ENCODE measurements at places on chromosomes 5 and 9. TPM values are rescaled to one million over a fixed set of nuclear protein-coding genes. Genes with fewer than 3 reads are reported as not detected.

DNA sequence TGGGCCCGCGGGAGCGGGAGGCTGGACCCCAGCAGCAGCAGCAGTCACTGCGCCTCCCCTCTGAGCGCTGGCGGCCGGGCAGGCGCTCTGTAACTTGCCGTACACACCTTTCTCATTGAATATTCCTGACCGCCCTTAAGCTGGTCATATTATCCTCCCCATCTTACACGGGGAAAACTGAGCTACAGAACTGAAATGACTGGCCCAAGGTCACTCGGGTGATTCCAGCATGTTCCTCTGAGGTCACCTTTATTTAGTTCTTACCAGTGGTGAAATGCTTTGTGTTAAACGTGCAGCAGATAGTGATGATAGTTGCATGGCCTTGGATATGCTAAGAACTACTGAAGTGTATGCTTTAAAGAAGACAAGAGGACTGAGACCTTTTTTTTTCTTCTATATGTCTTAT, 607 bp downstream of the UQCRQ start:
- DNase-seq, result no peak

The LNPEP gene
- total RNA-seq, result 37.7 TPM

DNA sequence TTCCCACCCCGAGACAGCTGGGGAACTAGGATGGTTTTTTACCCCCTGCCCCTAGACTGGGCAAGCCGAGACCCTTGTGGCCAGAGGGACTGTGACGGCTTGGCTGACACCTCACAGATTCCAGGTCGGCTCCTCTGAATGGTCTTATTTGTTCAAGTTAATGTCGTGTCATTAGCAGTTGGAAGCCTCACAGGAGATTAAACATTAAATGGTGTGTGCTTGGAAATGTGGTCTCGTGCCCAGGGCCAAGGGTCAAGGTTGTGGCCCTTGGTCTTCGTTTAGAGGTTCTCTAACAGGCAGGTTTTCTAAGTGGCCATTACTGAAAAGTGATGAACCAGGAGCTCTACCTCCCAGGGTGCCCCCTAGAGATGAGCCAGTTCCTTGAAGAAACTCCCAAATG, 61.2 kb upstream of the RXRA start:
- no peak for DNase-seq

- no peak for DNase-seq
Measured at GRCh38 chr9:13171261-13171660, 108.2 kb downstream of the MPDZ start.

- no peak for DNase-seq
Measured at GRCh38 chr5:169641253-169641652, 4.2 kb downstream of the DOCK2 start.

- DNase-seq, result no peak
Measured at GRCh38 chr9:4936823-4937222, 48.2 kb upstream of the JAK2 start.

The SPARC gene
- not detected for total RNA-seq

- no peak for DNase-seq
Measured at GRCh38 chr9:136372561-136373299, 739 bp downstream of the CARD9 start.

- DNase-seq, result no peak
Measured at GRCh38 chr5:92633875-92634487, 947.0 kb downstream of the NR2F1-AS1 start.

DNA sequence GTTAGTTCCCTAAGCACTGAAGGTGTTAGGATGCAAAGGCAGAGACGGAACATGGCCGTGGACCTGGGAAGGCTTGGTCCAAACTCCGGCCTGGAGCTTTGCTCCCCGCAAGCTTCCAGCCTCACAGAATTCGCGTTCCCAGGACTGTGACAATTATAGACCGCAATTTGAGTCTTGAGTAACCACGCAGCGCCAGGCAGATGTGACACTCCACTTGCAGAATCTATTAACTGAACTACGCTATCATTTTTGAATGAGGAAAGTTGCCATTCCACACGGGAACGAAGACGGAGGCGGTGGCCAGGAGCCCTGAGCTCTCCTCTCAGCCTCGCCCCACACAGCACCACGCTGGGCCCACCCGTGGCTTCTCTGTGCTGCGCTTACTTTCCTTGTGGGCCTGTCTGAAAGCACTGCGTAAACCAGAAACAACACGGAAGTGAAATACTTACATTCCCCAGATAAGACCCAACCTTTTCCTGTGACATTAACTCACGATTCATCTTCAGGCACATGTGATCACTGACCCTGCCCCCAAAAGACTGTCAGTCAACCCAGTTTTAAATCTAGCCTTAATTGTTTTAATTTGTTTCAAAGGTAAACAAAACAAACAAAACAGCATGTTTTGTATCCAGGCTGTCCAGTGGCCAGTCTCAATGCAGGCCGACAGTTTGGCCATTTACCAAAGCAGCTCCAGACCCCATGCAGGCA, 16.1 kb upstream of the COL5A1 start:
- no peak for DNase-seq

- DNase-seq, result no peak
Measured at GRCh38 chr5:149640350-149640999, 59.2 kb downstream of the ARHGEF37 start.

DNA sequence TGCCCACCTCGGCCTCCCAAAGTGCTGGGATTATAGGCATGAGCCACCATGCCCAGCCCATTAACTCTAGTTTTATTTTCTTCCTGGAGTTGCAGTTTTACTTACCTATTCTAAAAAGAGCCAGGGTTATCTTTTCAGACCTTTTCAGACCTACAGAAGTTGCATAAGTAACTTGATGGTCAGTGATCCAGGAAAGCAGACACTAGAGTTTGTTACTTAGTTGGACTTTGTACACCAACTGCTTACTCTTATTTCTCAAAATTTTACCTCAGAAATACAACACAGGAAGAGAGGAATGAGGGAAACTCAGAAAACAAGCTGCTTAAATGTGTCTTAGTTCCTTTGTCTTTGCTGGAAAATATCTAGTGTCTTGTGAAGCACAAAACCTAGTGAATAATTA, 25.4 kb downstream of the RAD23B start:
- no peak for DNase-seq

- no peak for DNase-seq
Measured at GRCh38 chr5:148666353-148666752, 12.0 kb upstream of the HTR4 start.

The LIX1 gene
- total RNA-seq, result not detected

- no peak for DNase-seq
Measured at GRCh38 chr5:35067985-35068384, 20.2 kb upstream of the AGXT2 start.

The STING1 gene
- total RNA-seq, result 213 TPM

The HK3 gene
- 0.44 TPM for total RNA-seq

The IFNK gene
- not detected for total RNA-seq

DNA sequence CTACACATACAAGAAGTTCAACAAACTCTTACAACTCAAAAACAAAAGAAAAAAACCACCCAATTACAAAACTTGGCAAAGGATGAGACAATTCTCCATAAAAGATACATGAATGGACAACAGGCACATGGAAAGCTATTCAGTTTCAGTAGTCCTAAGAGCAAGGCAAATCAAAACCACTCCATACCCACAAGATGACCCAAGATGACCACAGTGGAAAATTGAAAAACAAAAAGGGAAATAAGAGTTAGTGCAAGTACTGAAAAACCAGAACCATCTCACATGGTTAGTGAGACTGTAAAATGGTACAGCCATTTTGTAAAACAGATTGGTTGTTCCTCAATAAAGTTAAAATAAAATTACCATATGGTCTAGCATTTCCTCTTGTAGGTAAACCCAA, 287.1 kb upstream of the CDH9 start:
- DNase-seq, result no peak

The SOX30 gene
- 0.29 TPM for total RNA-seq

The FSTL4 gene
- not detected for total RNA-seq

The SLC34A1 gene
- total RNA-seq, result 0.26 TPM

GRCh38 chr9:86469476-86470250, 115.5 kb upstream of the TUT7 start:
- DNase-seq, result no peak

The TRMO gene
- 13.1 TPM for total RNA-seq

GRCh38 chr9:116365056-116365471, 211.5 kb downstream of the PAPPA start:
- no peak for DNase-seq

- no peak for DNase-seq
Measured at GRCh38 chr5:52754051-52754450, 33.7 kb upstream of the ITGA1 start.

DNA sequence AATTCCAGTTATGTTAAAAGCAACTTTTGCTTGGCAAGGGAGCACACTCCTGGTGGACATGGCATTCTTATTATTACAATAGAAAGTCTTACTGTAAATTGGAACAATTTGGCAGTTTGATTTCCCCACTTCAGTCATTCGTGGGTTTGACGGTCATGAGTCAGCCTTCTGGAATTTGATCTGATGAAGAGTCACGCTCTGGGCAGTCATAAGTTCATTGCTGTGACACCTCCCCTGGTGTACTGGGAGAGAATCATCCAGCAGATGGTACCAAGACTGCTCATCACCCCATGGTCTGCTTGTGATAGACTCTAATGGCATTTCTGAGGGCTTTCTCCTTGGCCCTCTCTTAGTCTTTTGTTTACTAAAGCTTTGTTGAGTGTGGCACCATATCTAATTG, 53.8 kb downstream of the GLRA1 start:
- DNase-seq, result no peak

The GGTA1 gene
- 0.12 TPM for total RNA-seq

DNA sequence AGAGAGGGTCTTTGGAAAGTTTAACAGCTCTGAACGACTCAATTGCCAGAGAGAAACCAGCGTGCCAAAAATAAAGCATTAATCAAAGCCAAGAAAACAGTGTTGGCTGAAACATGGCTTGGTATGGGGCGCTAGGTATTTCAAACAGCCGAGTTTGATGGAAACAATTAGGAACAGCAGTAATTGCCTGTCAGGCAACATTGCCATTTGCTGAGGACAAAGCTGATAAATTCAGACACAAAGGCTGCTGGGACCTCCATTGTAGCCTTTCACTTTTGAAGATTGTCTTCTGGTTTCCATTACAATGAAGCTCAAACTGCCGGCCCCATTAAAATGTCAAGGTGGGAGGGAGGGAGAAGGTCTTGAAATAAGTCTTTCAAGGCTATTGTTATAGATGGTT, 125.4 kb upstream of the SPDL1 start:
- DNase-seq, result no peak

- DNase-seq, result no peak
Measured at GRCh38 chr5:158289967-158290366, 431.0 kb upstream of the CLINT1 start.

DNA sequence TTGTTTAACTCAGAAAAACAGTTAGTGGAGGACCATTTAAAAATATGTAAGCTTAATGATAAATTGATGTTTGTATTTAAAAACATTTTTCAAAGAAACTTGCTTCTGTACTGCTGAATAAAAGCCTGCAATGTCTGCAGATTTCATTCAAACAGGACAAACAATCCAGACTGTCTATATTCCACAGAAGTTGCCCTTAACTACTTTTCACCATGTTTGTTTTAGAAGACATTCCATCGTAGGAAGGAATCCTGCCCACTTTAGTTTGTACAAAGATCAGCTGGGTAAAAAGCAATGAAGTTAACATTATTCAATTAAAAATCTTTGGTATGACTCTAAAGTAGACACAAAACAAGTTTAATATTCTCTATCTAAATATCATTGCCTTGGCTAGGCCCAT, 195.7 kb upstream of the CCNH start:
- no peak for DNase-seq

DNA sequence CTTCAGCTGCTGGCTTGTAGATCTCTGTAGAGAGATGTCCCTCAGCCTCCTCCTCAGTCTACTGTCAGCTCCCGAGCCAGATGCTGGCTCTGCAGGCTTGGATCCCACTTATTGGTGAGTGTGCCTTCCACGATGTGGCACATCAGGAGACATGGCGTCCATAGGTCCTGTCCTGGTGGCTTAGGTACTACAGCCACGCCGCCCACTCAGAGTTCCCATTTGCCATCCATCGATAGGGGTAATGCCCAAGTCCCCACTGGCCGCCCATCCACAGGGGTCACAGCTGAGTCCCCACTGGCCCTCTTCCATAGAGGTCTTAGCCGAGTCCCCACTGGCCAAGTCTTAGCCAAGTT, 17.3 kb downstream of the EXOC3 start:
- no peak for DNase-seq

The LMAN2 gene
- total RNA-seq, result 108 TPM

- DNase-seq, result no peak
Measured at GRCh38 chr5:89816038-89816437, 593.5 kb downstream of the CETN3 start.

DNA sequence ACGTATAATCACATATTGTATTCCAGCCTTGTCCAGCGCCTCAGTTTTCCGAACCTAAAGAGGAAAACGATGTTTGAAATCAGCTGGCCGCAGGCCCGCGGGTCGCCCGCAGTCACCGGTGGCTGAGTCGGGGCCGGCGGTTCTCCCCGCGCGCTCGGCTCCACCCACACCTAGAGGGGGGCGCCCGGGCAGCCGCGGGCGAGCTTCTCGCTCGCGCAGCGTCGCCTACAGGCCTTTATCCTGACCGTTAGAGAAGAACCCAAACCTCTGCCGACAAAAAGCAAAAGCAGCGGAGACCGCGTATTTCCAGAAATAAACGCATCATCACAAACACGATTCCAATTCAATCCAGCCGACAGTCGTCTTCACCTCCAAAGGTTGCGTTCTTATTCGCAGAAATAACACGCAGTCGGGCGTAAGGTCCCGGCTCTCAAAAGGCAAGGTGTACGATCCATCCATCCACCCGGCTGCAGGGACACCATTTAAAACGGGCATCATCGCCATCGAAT, 725 bp upstream of the NIPBL start:
- DNase-seq, result peak; percentile 72

- DNase-seq, result no peak
Measured at GRCh38 chr5:1733369-1733768, 66.3 kb downstream of the MRPL36 start.

GRCh38 chr5:80160242-80160641, 95.6 kb downstream of the SERINC5 start:
- DNase-seq, result no peak

The CDO1 gene
- total RNA-seq, result 0.49 TPM

The GABRA6 gene
- total RNA-seq, result not detected

DNA sequence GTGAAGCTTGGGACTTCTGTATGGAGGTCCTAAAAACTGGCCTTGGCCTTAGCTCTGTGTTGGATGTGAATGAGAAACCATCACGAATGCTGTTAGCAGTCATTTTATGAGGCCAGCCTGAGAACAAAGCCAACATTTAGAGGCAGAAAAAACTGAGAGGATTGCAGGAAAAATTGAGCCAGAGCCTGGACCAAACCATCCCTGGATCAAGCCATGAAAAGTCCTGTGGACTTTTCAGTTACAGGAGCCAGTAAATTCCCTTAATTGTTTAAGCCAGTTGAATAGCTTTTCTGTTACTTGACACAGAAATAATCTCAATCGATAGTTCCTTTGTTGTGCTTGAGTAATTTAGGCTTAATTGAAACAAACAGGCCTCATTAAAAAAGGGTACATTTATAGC, 42.6 kb upstream of the SPATA31D4 start:
- no peak for DNase-seq

The NINJ1 gene
- 94.2 TPM for total RNA-seq
